ENCODE measurements at places on chromosomes 5 and 9.

DNA sequence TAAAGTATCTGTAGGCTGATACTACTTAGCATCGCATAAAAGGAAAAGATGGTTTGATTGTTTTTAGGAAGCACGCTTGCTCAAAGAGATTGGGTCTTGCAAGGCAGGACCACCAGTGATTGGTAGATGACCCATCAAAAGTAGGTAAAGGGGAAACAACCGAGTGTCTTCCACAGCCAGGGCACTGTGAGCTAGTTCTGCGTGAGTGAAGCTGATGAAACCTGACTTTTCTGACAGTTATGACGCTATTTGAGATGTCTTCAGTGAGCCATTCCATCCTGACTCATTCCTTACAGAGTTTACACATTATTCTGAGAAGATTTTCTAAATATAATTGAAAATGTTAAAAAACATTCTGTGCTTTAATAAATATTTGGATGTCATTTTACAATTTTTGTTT is 49.7 kb downstream of the BASP1 start:
- DNase-seq, result no peak

- DNase-seq, result no peak
These were observed 35.3 kb downstream of the NDFIP1 start for GRCh38 chr5:142143878-142144277.

GRCh38 chr5:83388608-83389007 is 82.9 kb upstream of the VCAN start:
- DNase-seq, result no peak

DNA sequence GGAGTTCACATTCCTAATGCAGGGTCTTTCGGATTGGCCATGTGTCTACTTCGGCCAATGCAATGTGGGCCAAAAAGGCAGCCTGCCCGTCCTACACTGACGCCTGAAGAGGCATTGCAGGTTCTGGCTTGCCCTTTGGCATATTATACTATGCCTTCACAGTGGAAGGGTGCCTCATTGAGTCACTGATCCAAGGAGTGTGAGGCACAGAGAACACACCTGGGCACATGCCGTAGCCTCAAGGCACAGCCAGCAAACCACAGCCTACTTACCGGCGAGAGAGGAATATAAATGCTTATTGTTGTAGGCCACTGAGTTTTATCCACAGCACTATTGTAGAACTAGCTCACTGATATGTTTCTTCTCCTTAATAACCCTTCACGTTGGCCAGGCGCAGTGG is 409.6 kb downstream of the GADD45G start:
- no peak for DNase-seq

- DNase-seq, result no peak
These were observed 7.5 kb upstream of the NDST1 start for GRCh38 chr5:150500328-150500841.

DNA sequence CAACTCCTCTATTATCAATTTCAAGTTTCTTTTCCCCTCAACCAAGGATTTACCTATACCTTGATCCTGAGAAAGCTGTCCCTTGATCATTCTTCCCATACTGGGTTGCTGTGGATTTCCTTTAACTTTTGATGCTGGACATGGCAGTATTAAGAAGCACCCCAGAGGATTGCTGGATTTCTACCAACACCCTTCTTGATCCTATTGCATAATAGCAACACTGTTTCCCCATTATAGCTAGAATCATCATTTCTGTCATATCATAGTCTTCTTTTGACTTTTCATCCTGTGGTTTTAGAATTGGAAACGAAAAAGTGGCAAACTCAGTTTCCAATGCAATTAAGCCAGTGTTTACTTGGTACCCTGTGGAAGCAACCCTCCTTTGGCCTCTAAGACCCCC is 154.9 kb downstream of the ARRDC3 start:
- no peak for DNase-seq

GRCh38 chr9:103941104-103941503 is 153.0 kb upstream of the SMC2 start:
- no peak for DNase-seq

- peak; percentile 60 for DNase-seq
These were observed at the start of gene ANKS6 for GRCh38 chr9:98796364-98797101. Gene ANKS6 (minus strand): TSS chr9:98796555. CDS start chr9:98796491, 64 bp downstream.

DNA sequence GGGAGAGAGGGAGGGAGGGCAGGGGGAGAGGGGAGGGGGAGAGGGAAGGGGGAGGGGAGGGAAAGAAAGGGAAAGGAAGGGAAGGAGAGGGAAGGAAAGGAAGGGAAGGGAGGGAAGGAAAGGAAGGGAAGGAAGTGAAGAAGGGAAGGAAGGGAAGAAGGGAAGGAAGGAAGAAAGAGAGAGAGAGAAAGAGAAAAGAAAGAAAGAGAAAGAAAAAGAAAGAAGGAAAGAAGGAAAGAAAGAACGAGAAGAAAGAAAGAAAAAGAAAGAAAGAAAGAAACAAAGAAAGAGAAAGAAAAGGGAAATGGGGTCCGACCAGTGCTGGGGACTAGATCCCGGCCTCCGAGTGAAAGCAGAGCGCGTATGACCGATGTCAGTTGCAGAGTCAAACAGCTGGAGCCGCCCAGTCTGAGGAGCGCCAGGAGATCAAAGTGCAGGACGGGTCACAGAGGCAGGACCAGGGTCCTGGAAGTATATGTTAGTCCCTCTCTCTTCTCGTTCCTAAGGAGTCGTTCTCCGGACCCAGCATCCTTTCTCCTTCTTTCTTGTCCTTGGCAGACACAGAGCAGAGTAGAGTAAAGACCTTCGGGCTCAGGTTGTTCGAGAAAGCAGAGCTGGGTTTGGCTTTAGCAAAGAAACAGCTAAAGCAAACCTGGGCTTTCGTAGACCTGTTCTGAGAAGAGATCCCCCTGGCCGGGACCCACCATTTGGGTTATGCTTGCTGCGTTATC is 305.4 kb upstream of the MSX2 start:
- DNase-seq, result no peak

DNA sequence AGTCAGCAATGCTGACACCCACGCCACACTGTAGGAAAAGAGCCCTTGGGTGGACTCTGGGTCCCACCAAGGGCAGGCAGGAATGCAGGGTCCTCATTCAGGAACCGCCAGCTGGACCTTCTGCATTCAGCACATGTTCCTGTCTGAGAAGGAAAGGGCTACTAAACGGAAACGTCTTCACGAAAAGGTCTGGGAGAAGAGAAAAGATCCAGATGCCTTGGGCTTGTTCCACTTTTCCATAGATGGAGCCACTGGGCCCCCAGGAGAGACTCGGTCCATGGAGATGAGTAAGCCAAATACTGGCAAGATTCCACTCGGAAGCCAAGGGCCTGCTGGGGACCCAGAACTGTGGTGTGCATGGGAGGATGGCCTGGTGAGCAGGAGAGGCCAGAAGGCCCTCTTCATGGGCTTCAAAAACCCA is 38.4 kb downstream of the LHFPL2 start:
- DNase-seq, result no peak

DNA sequence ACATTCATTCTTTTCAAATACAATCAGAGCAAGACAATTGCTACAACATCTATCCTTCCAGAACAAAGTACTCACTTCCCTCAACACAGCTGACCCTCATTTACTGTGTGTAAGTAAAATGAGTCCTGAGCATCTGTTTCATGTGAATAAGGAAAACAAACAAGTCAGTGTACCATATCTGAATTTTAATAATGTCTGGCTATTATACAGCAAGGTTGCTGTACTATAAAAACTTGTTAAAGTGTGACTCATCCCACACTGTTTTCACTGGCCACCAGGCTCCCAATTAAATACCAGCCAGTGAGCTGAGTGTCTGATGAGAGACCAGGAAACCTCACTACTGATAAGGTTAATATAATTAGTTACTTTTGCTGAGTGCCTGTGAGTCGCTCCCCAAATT is 339.8 kb downstream of the AGTPBP1 start:
- no peak for DNase-seq

GRCh38 chr5:19920761-19921160 is 67.2 kb downstream of the CDH18 start:
- DNase-seq, result no peak

GRCh38 chr9:104068546-104068945 is 25.6 kb upstream of the SMC2 start:
- DNase-seq, result no peak

GRCh38 chr5:175690586-175690985 is 32.7 kb downstream of the HRH2 start:
- no peak for DNase-seq

- no peak for DNase-seq
These were observed 581.4 kb downstream of the CDK5RAP2 start for GRCh38 chr9:119998614-119999013.

DNA sequence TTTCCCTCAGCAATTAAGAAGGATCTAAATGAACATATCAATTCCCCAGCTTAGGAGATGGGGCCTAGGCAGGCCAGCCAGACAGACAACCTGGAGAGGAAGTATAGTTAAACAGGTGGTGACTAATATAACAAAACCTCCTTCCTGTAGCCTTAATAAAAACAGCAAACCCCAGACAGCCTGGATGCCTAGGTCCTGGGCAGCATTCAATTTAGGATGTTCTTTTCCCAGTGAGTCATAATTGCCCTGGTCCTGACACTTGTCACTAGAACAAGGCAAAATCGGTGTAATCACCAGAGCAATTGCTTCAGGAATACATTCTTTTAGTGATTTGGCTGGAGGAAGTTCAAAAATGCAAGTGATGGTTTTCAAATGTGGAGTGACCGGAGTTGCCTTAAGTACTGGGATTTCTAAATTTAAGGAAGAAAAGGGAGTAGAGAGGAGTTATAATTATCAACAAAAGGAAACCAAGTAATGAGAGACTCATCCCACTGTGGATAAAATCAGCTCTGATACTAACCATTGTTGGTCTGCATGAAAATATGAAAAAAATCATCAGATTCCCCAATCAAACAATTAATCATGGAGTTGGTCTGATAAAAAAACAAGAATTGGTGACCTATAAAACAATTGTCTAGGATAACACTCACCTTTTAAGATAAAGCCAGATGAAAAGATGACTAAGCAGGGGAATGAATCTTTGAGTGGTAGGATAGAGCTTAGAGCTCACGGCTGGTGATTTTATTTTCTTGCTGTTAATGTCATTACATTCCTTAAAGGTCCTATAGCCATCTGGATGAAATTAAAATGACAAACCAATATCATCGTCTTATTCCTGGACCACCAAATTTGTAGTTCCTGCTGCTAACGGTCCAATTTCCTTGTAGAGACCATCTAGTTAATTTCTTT is 39.0 kb upstream of the TARS1 start:
- no peak for DNase-seq

- DNase-seq, result no peak
These were observed 48.9 kb downstream of the YIPF5 start for GRCh38 chr5:144121577-144121976.

- DNase-seq, result no peak
These were observed 19.3 kb upstream of the WNT8A start for GRCh38 chr5:138064526-138064925.

- DNase-seq, result no peak
These were observed 2.1 kb downstream of the SLC6A3 start for GRCh38 chr5:1443171-1443570.

GRCh38 chr5:109575506-109575905 is 114.2 kb upstream of the MAN2A1 start:
- no peak for DNase-seq

DNA sequence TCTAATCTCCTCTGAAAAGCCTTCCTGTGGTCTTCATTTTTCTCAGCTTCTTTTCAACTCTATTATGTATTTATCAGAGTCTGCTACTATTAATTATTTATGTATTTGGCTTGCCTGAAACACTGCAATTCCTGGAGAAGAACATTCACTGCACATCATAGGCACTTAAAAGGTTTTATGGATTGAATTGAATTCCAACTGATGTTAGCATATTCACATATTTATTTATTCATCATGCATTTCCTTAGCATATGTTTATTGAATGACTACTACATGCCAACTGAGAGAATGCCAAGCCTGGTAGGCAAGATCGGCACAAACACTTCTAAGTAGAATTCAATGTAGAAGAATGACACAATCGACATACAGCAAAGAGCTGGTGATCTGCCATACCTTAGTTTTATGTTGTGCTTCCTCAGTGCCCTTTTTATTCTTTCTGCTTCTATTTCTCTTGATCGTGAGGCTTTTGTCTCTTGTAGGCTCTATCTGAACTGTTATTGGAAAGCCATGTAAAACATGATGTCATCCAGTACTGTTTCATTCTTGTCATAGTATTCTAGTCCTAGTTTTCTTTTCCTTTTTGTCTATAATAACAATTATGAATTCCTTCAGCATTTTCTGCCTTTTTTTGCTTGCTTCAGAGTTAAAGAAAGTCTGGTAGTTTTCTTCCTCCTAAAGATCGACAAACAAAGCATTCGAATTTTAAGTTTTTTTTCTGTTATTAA is 454.2 kb downstream of the TLE4 start:
- DNase-seq, result no peak

GRCh38 chr9:129381481-129381957 is 203.5 kb upstream of the IER5L start:
- no peak for DNase-seq

DNA sequence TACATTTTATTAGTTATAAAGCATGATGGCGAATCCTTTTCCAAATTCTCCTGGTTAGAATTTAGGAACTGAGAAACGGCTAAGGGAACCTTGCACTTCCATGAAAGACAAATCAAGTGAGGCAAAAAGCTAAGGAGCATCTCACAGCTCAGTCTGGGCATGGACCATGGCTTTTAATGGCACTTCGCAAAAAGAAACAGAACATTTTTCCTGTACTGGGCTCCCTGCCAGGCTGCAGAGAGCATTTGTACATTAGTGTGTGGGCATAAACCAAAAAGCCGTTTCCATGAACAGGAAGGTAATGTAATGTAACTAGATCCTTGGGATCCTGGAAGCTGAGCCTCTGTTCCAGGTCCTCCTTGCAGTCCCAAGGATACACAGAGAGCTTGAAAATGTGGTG is 354.2 kb downstream of the MRPS30 start:
- DNase-seq, result no peak

DNA sequence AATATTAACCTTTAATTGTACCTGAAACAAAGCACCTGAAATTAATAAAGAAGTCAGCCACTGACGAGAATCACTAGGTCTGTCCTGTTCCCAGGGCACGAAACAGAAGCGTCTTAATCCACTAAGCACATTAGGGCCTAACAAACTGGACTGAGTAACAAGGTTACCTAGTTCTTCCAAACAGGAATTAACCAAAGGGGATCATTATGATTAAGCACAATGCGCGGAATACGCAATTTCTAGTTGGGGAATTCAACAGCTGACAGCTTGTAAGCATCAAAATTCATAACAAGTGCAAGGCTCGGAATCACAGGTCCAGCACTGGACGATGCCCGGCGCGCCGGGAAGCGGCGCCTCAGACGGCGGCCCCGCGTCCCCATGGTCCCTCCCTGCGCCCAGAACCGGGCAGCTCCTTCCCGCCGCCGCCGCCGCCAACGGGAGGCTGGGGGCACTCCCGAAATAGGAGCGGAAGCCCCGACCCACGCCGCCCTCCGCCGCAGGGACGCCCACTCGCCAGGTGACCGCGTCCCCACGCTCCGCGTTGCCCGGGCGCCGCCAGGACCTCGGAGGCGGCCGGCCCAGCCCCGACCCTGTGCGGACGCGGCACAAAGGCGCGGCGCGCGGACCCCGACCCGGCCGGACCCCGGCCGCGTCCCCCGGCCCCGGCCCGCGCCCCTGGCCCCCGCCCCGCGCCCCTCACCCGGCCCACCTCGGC is 898 bp downstream of the CAMSAP1 start:
- no peak for DNase-seq

All from stimulated activated CD8-positive, alpha-beta memory T cell treated with anti-CD3 and anti-CD28 coated beads, Interleukin-4, amount 100 ng/mL, for 4 hours (primary cell).